Frontal cortex (tissue), 4 donors: ENCODE measurements at places on chromosomes 13 and 19.
A peak's percentile ranks its signal among the peaks of the same experiment; 100 is the strongest.

DNA sequence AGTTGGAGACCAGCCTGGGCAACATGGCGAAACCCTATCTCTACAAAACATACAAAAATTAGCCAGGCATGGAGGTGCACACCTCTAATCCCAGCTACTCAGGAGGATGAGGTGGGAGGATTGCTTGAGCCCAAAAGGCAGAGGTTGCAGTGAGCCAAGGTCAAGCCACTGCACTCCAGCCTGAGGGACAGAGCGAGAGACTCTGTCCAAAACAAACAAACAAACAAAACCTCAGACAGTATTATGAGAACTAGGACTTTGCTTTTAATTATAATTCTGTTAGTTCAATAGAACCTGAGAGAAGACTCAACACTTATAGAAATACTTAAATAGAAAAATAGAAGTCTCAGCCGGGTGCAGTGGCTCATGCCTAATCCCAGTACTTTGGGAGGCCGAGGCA is 31.1 kb upstream of the TPM4 start:
- no peak for DNase-seq

DNA sequence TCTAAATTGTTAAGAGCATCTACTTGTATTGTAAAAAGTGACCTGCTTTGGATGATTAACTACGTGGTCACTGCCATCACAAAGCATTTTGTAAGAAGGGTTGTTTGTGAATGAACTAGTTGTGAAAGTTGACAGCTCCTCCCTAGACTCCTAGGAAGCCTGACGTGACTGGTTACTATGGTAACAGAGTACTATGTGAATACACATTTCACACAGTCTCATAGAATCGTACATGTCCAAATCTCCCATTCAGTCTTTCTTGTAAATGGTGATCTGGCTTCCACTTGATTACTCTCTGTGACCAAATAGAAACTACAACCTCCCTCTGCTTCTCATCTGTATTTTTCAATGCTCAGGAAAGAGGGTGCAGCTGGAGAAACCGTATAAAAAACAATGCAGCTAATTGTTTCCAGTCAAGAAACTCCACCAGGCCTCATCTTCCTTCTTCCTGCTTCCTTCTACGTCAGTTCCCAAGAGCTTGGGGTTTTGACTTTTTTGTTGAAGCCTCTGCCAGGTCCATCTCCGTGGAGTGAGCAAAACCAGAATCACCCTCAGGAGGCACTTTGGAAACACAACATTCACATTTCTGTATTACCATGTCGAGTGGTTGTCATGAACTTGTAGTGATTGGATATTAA is 83.4 kb downstream of the GPC6 start:
- no peak for DNase-seq

- no peak for DNase-seq
Measured at GRCh38 chr19:5006201-5006600, 37.3 kb downstream of the KDM4B start.

DNA sequence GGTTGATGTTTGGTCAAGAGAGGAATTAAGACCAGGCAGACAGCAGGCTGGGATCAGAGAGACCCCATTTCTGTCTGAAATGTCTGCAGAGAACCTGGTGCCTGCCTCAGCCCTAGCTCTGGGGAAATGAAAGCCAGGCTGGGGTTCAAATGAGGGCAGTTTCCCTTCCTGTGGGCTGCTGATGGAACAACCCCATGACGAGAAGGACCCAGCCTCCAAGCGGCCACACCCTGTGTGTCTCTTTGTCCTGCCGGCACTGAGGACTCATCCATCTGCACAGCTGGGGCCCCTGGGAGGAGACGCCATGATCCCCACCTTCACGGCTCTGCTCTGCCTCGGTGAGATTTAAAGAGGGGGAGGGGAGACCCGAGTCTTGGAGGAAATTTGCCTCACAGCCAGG is at the start of gene LILRB4:
Gene LILRB4 (plus strand): TSS at position 256 of the 400 bp plus-strand sequence. CDS start 49 bp downstream, at position 305.
- DNase-seq: no peak

- no peak for DNase-seq
Measured at GRCh38 chr13:65912516-65912915, 1317.6 kb downstream of the PCDH9 start.

GRCh38 chr13:30151388-30151787 is 156.0 kb downstream of the KATNAL1 start:
- no peak for DNase-seq

- DNase-seq: no peak
Measured at GRCh38 chr19:16895467-16896145, 6.8 kb downstream of the F2RL3 start.

DNA sequence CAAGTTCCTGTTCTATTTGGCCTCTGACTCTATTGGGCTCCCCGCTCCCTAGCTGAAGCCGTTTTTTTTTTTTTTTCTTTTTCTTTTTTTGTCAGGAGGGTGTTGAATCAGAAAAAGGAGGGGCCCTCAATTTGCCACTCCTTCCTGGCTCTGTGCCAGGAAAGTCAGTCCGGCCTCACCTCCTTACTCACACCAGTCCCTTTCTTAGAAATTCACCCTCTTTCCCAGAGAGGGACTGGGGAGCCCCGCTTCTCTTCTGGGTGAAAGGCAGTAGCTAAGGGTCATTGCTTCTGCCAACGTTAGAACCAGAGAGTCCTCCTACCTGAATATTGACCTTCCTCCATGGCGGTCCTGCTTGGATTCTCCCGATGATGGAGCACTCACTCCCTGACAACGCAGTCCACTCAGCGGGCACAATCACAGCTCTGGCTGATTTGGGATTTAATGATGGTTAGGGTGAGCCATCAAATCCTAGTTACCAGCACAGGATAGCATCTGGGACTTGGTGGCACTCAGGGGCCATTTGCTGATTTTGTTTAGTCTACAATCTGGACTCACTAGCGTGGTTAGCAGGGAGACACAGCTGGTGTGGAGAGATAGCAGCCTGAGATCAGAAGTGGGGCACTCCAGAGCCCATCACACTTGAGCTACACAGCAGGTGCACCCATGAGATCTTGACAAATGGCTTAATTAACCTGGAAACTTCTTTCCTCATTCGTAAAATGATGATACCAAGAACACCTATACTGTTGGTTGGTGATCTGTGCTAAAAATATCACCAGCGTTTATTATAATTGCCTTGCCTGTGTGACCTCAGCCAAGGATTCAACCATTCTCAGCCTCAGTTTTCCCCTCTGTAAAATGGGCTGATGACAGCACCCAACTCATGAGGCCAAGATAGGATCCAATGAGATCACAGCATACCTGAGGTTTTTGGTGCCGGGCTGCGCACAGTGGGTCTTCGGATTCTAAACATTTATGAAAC is 2.2 kb downstream of the FCER2 start:
- no peak for DNase-seq

GRCh38 chr19:52566588-52566987 is 3.5 kb upstream of the ZNF701 start:
- no peak for DNase-seq

- no peak for DNase-seq
Measured at GRCh38 chr19:33627962-33628839, 6.4 kb downstream of the CHST8 start.

DNA sequence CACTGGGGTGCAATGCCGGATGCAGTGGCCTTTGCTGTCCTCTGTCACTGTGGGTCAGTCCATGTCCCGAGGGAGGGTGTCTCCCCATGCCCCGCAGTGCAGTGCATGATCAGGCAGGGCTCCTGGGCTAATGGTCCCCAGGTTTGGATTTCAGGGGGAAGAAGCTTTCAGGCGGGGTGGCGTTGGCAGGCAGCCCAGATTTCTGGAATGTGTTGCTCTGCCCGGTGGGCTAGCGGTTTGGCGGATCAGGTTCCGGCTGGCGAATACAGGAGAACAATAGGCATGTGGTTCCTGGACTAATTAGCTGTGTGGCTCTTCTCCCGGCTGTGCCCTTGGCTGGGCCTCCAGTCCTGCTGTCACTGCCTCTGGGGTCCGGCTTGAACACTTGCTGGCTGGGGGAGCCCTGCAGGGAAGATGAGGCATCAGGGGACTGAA is 141.3 kb downstream of the FGF9 start:
- DNase-seq: no peak

DNA sequence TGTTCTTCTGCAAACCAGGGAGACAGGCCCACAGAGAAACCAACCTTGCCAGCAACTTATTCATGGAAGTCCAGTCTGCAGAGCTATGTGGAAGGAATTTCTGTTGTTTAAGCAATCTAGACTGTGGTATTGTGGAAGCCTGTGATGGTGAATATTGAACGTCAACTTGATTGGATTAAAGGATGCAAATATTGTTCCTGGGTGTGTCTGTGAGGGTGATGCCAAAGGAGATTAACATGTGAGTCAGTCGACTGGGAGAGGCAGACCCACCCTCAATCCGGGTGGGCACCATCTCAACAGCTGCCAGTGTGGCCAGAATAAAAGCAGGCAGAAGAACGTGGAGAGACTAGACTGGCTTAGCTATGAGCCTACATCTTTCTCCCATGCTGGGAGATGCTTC is 606.0 kb downstream of the EFNB2 start:
- DNase-seq: no peak

DNA sequence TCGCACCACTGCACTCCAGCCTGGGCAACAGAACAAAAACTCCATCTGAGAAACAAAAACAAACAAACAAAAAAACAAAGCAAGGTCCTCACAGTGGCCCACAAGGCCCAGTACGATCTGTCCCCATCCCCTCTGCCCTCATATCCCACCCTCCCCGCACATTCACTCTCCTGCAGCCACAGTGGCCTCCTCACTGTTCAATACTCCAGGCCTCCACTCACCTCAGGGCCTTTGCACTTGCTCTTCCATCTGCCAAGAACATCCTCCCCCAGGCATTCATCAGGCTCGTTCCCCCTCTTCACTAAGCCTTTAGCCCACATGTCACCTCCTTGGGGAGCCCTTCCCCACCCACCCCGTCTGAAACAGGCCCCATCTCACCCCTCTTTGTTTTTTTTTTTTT is 4.6 kb downstream of the TMEM143 start:
- no peak for DNase-seq

- no peak for DNase-seq
Measured at GRCh38 chr19:43561139-43561970, 14.0 kb downstream of the XRCC1 start.

GRCh38 chr13:93552596-93552995 is 326.0 kb downstream of the GPC6 start:
- no peak for DNase-seq

GRCh38 chr13:34547929-34548328 is 394.1 kb upstream of the NBEA start:
- no peak for DNase-seq

GRCh38 chr19:42326969-42327368 is 1.5 kb downstream of the MEGF8 start:
- no peak for DNase-seq

GRCh38 chr13:100566543-100566942 is 22.0 kb downstream of the GGACT start:
- DNase-seq: no peak

DNA sequence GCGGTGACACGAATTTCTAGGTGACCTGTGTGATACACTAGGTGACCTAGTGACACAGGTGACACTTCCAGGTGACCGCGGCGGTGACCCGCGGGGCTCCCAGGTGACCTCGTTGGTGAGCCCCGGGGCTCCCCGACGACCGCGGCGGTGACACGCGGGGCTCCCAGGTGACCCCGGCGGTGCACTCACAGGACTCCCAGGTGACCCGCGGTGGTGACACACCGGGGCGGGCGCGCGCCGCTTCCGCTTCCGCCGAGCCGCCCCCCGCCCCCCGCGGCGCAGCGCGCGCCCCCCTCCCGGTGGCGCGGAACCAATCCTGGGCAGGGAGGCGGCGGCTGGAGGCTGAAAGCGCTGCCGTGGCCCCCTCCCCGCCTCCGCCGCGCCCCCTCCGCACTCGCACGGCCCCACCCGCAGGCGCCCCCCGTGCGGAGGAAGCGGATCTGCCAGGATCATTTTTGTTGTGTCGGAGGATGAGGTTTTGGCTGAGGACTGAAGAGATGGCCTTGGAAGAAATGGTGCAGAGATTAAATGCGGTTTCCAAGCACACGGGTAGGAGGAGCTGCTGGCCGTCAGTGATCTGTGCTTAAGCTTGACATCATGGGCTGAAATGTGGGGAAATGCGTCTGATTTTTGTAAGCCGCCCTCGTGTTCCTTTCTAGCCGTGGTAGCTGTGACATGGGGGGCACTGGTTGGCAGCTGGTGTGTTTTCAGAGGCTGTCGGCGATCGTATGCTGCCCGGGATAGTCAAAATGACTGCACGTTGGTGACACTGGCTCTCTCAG is at the start of gene MCF2L:
Gene MCF2L (plus strand): TSS at position 305 of the 782 bp plus-strand sequence. CDS start 166 bp downstream, at position 471.
- DNase-seq: peak; percentile 75

GRCh38 chr13:41595298-41595697 is 137.9 kb downstream of the RGCC start:
- no peak for DNase-seq

DNA sequence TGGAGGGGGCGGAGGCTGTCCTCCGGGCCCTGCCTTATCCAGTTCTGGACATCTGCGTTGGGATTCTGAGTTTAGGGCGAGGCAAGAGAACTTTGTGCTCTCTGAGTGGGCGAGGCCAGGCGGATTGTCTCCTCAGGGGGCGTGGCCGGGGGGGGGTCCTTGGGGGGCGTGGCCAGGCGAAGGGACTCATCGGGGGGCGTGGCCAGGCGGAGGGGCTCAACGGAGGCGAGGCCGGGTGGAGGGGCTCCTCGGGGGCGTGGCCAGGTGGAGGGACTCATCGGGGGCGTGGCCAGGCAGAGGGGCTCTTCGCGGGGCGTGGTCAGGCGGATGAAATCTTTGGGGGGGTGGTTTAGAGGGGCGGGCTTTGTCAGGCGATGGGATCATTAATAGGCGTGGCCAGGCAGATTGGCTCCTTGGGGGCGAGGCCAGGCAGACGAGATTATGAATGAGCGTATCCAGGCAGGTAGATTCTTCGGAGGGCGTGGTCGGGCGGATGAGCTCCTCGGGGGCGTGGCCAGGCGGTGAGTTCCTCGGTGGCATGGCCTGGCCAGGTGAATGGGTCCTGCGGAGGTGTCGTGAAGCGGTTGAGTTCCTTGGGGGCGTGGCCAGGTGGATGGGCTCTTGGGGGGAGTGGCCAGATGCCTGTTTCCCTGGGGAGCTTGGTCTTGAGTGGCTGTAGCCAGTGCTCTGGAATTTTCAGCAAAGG is 10.3 kb upstream of the CACNG7 start:
- no peak for DNase-seq

DNA sequence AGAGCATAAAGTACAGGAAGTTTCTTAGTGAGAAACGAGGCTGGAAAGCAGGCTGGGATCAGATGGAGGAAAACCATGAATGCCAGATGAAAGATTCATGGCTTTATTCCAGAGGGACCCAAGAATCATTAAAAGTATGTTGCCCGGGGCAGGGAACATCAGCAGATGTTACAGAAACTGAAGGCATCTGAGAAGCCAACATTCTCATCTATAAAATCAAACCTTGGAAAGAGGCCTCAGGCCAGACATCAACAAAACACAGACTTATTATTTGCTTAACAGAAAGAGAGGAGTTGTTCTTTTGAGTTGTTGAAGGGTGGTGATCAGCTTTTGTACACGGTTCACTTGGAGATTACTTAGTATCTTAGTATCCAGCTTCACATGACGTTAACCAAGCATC is 543.6 kb downstream of the RFC3 start:
- no peak for DNase-seq

GRCh38 chr19:2703691-2704216 is 1.3 kb upstream of the GNG7 start:
- DNase-seq: no peak
